Stimulated activated naive B cell treated with anti-CD40 and anti-IgM and Interleukin-4, amounts not matched to agents 10 μg/mL and 1 μg/mL and 100 μg/mL, for 72 hours (primary cell): ENCODE measurements at places on chromosomes 11 and 22.

GRCh38 chr11:30426781-30427180 lies 103.9 kb downstream of the ARL14EP start:
- no peak for DNase-seq

DNA sequence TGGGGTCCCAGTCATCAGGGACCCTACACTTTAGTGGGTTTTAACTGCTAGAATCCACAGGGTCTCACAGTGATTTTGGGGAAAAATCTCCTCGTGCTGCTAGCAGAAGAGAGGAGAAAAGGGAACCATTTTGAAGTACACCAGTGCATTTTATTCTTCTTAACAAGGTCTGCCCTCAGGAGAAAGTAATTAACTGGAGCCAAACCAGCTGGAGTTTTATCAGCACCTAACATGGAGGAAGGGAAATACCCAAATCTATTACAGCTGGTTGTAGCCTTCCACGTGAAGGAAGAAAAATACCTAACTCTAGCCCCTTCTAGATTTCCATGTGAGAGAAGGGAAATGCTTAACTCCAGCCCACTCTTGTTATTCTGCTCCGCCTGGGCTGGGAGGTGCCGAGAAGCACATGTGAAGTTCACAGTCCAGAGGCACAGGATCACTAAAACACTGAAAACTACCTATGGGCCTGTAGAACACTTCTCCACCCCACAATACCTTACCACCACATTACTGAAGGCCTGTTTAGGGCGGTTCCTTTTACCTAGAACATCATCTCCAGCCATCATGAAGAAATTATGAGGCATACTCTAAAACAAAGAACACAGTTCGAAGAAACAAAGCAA lies 31.3 kb upstream of the TEAD1 start:
- no peak for DNase-seq

DNA sequence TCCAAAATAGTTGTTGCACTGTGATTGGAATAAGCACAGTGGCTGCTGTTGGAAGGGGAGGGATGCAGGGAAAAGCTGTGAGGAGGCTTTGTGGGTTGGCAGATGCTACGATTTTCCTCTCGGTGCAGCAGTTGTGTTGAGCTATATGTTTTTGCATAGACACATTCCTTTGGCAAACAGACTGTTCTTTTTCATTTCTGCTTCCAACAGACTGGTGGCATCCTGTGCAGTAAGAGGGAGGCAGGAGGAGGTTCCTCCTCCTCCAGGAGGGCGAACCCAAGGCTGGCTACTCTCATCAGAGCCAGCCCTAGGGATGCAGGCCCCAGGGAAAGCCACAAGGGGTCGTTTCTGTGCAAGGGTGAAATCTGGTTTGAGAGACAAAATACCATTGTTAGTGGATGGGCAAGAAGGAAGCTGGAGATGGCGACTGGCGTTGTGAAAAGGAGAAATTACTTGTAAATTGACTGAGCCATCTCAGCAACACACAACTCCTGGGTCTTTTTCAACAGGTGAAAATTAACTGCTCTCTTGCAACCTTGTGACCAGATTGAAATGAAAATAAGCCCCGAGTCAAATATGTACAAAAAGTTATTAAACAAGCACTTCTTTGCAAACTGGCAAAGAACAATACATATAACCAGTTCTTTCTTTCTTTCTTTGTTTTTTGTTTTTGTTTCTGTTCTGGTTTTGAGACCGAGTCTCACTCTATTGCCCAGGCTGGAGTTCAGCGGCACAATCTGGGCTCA lies 26.5 kb upstream of the UBASH3B start:
- DNase-seq: peak; percentile 47

- no peak for DNase-seq
Measured at GRCh38 chr22:42468841-42469240, 36.6 kb upstream of the NFAM1 start.
